Neuronal stem cell (in vitro differentiated cells): ENCODE measurements at places on chromosomes 12 and 14.
A peak's percentile ranks its signal among the peaks of the same experiment; 100 is the strongest.

GRCh38 chr14:82385048-82385447, 851.4 kb upstream of the SEL1L start:
- no peak overlapping the region for H3K27ac ChIP-seq
- no peaks in the 10 kb centered on the region for H3K27me3 ChIP-seq
- no peak for DNase-seq
- no peaks in the 10 kb centered on the region for H3K36me3 ChIP-seq
- H3K4me3 ChIP-seq, result no peak overlapping the region
- H3K4me1 ChIP-seq, result no peaks in the 10 kb centered on the region

- no peaks in the 10 kb centered on the region for H3K36me3 ChIP-seq
- no peaks in the 10 kb centered on the region for H3K27me3 ChIP-seq
- H3K4me1 ChIP-seq, result no peaks in the 10 kb centered on the region
These were observed at the start of gene LMNTD1 for GRCh38 chr12:25553098-25553497. Gene LMNTD1 (minus strand): TSS chr12:25553283. CDS start chr12:25552959, 324 bp downstream.

GRCh38 chr12:124578445-124578844, 11.0 kb upstream of the NCOR2 start:
- H3K36me3 ChIP-seq, result no peaks in the 10 kb centered on the region
- peaks cover 10% of the 10 kb centered on the region for H3K4me1 ChIP-seq

GRCh38 chr12:15720295-15720694, 68.9 kb downstream of the EPS8 start:
- no peak overlapping the region for H3K4me3 ChIP-seq
- no peaks in the 10 kb centered on the region for H3K4me1 ChIP-seq
- H3K27me3 ChIP-seq, result no peaks in the 10 kb centered on the region
- no peak overlapping the region for H3K27ac ChIP-seq

DNA sequence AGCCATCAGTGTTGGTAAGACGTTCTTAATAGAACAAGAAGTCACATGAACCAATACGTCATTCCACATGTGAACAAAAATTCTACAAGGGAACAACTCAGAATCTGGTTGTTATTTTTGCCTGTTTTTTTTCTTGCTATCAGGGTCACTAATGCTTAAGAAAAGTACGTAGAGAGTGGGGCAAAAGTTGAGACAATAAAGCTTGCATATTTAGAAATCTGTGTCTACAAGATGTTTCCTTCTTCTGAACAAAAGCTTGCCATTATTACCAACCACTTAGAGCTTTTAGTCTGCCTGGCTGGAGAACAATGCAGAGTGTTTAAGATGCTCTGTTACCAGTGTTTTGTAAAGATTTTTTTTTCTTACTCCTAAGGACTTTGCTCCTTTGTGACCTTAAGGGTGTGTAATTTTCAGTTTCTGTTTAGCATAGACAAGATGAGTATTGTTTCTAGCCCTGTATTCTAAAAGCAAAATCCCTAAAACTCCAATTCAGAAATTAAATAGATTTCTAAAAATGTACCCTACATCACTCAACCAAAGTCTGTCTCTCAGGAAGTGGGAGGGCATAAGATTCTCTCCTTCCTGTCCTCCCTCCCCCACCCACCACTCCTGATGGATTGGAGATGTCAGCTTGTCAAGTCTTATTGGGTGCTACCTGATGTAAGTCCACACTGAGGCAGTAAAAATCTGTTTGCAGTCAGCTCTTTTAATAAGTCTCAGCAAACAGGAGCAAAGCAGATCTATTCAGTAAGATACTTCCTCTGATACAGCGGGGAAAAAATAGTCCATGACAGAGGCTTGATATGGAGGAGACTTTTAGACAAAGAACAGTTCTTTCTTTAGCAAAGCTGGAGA, 267.6 kb downstream of the GRIN2B start:
- no peak overlapping the region for H3K27ac ChIP-seq
- H3K27me3 ChIP-seq, result no peaks in the 10 kb centered on the region
- no peak for DNase-seq
- H3K4me1 ChIP-seq, result peaks cover 2% of the 10 kb centered on the region
- H3K4me3 ChIP-seq, result no peak overlapping the region

DNA sequence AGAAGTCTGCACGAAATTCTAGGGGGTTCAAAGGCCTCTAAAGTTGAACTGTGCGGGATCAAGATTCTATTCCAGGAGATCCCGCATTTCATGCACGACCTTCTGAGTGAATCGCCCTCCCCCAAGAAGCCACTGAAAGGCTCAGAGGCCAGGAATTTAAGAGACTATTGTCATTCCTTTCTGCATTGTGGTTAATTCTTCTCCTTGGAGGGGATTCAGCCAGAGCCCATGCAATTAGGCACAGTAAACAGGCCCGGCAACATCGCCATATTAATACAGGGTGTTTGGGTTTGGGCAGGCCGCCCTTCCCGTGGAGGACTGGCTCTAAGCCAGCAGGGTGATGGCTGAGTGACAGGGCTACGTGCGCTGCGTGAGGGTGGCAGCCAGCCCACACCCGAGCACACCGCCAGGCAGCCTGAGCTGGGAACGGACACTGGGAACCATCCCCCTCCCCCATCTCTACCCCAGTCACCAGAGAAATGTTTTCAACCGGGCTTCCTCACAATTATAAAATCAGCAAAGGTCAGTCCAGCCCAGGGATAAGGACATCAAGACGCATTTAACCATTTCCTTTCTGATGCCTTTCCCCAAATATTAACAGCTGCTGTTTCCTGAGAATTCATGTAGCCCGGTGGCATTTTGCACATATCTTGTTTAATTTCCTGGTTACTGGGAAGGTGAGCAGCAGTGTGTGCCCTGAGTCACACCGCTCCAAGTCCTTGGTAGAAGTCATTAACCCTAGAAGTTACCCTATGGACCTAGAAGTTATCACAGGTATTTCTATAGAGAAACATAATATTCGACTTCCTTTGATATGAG, 12.5 kb downstream of the EGLN3 start:
- no peak for DNase-seq
- no peaks in the 10 kb centered on the region for H3K27me3 ChIP-seq
- no peak overlapping the region for H3K4me3 ChIP-seq

- H3K4me3 ChIP-seq, result peak overlapping the region; percentile 67
- no peak overlapping the region for H3K27ac ChIP-seq
- H3K4me1 ChIP-seq, result no peaks in the 10 kb centered on the region
- H3K27me3 ChIP-seq, result no peaks in the 10 kb centered on the region
These were observed 326.9 kb downstream of the TMEM121 start for GRCh38 chr14:105853089-105853906.

DNA sequence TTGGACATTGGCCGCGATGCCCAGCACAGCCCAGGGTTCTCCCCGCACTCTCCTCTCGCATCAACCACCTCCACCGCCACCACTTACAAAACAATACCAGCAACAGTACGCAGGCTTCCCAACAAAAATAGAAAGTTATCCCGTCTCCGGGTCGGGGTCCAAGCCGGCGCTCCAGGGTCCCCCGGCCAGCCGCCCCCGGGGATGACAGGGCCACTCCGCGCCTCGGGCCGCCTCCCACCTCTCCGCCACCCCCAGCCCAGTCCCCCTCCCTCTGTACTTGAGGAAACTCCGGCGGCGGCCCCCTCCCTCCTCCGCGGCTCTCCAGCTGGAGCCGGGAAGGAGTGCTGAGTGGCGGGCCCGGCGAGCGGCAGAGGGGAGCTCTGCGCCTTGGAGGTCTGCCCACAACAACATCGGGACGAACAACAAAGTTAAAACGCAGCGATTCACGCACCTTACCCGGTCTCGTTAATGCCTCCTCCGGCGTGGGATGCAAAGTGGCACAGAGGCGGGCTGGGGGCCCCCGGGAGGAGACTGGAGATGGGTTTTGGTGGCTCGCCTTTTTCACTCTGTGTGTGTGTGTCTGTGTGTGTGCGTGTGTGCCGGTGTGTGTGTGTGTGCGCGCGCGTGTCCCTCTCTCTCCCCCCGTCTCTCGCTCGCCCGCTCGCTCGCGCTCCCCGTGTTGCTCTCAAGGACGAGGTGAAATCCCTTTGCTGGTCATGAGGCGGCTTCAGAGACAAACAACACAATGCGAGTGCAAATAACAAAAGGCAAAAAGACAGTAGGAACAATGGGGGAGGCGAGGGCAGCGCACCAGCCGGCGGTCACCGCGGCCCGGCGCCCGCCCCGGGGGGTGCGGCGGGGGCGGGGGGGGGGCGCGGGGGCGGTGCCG, 386.8 kb downstream of the BCAT1 start:
- peak overlapping the region; percentile 99 for H3K4me3 ChIP-seq
- H3K27ac ChIP-seq, result peak overlapping the region; percentile 78
- no peaks in the 10 kb centered on the region for H3K27me3 ChIP-seq
- no peaks in the 10 kb centered on the region for H3K36me3 ChIP-seq
- H3K4me1 ChIP-seq, result peaks cover 19% of the 10 kb centered on the region

- no peak for DNase-seq
- no peak overlapping the region for H3K4me3 ChIP-seq
- H3K4me1 ChIP-seq, result peaks cover 6% of the 10 kb centered on the region
- no peaks in the 10 kb centered on the region for H3K36me3 ChIP-seq
These were observed 27.8 kb upstream of the DLK1 start for GRCh38 chr14:100698666-100699448.

GRCh38 chr14:100673085-100673806, 53.4 kb upstream of the DLK1 start:
- H3K27me3 ChIP-seq, result no peaks in the 10 kb centered on the region
- no peaks in the 10 kb centered on the region for H3K36me3 ChIP-seq
- DNase-seq, result no peak
- H3K27ac ChIP-seq, result peak overlapping the region; percentile 25

DNA sequence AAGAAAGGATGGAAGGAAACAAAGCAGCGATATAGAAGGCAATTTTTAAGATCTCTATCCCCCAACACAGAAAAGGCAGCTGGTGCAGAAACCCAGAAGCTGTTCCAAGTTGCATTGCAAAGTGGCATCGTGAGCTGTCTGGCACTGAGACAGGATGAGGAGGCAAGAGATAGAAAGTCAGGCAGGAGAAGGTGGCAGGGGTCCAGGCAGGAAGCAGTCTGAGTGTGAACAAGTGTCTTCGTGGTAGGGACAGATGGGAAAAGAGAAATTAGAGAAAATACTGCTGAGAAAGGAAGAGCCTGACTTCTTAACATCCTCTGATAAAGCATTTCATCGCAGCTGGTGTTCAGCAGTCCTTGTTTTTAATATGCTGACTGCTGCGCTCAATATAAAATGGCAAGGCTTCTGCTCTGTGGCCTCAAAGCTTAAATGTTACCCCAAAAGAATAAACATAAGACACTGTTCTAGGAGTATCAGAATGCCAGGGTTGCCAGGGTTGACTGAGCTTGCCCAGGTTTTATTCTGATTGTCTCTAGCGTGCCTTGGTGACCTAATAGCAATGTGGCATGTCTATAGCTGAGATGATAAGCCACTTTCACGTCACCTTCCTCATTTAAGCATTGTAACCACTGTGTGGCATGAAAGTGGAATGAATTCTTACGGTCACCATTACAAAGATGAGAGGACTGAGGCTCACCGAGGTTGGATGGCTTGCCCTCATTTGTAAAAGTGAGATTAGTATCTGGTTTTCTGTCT, 397.6 kb downstream of the NUAK1 start:
- no peak overlapping the region for H3K4me3 ChIP-seq
- H3K36me3 ChIP-seq, result no peaks in the 10 kb centered on the region
- H3K27ac ChIP-seq, result no peak overlapping the region
- DNase-seq, result no peak
- no peaks in the 10 kb centered on the region for H3K27me3 ChIP-seq

- DNase-seq, result no peak
- peaks cover 9% of the 10 kb centered on the region for H3K4me1 ChIP-seq
- peaks cover 9% of the 10 kb centered on the region for H3K36me3 ChIP-seq
- no peak overlapping the region for H3K4me3 ChIP-seq
These were observed 35.6 kb downstream of the TMEM120B start for GRCh38 chr12:121748218-121748570.

DNA sequence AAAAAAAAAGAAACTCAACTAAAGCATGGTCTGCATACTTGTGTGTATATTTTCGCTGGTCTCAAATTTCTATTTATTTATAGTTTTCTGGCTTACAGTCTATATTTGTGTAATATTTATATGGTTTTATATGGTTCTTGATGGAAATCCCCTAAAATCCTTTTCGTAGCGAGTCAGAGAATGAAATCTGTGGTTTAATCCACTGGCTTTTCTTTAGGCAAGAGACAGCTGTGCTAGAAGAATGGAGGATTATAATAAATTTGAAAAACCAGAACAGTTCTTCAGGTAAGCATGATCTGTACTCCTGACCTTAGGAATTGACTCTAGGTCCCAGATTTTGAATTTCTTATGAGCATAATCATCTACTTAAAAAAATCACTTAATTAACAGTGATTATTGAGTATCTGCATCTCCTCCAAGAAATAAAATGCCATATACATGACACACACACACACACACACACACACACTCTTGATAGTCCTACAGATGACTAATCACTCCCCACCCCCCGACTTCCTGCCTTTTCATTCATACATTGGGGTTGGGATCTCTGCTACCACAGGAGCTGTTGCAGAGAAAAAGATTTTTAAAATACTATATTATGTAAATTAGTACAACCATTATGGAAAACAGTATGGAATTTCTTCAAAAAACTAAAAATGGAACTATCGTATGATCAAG, 113.4 kb downstream of the CRADD start:
- no peak overlapping the region for H3K27ac ChIP-seq
- no peak for DNase-seq
- no peaks in the 10 kb centered on the region for H3K36me3 ChIP-seq

DNA sequence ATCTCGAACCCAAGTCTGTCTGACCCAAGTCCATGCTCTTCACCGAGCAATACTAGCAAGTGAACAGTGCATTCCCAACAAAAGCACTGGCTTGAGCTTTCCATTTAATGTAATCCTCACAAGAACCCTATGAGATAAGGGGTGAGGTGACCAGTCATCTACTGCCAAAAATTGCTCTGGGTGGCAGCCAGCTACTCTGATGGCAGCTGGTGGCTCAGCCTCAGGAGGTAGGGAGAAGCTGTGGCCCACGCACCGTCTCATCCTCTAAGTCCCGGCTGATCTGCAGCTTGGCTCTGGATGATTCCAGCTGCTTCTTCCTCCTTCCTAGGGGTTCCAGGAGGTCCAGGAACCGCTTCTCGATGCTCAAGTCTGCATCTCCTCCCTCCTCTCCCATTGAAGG, 75.2 kb downstream of the PLEKHG3 start:
- H3K27ac ChIP-seq, result no peak overlapping the region
- H3K4me1 ChIP-seq, result no peaks in the 10 kb centered on the region
- H3K36me3 ChIP-seq, result no peaks in the 10 kb centered on the region
- no peak for DNase-seq
- H3K27me3 ChIP-seq, result peaks cover 28% of the 10 kb centered on the region
